ENCODE measurements at places on chromosomes 6 and 20. TPM values are rescaled to one million over a fixed set of nuclear protein-coding genes. Genes with fewer than 3 reads are reported as not detected.

DNA sequence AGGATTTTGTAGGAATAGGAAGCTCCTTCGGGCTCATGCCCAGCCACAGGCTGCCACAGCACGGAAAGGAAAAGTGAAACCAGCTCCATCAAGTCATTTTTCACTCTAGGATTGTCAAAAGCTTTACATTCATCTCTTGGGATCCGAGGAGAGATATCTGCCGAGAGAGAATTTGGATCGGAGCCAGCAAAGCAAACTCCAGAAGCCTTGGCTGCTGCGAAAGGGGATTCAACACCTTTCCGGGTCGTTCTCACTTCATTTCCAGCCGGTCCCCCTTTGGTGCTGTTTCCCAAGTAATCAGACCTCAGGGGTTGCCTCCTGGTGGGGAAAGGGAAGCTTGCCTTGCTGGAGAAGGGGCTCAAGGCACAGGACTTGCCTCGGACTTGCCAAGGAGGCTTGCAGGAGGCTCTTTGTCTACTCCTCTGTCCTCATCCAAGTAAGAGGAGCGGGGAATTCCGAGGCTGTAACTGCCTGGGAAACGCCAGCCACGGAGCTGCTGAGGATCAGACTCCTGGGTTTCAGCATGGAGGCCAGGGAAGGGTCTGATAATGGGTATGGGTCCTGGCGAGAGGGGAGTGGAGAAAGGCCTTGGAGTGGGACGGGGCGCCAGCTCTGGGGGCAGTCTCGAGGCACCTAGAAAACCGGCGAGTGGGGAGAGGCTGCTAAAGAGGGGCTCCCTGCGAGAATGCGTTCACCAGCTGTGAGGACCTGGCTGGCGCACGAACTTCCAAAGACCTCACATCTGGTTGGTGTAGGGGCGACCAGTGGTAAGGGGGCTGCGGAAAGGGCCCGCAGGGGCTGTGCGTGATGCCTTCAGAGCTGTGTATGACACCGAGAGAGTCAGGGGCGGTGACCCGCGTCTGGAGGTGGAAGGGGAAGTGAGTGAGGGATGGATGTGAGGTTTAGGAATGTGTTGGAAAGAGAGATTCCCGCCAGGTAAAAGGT is 702 bp downstream of the ETV7 start:
- peak; percentile 19 for DNase-seq

- DNase-seq, result no peak
Observed at GRCh38 chr6:150167479-150167873, 24.6 kb downstream of the PPP1R14C start.

ALDH5A1 gene
- 4.8 TPM for total RNA-seq

GRCh38 chr6:23704479-23705052 is 421.4 kb upstream of the NRSN1 start:
- no peak for DNase-seq

GRCh38 chr6:95636552-95637431 is 59.5 kb downstream of the MANEA start:
- DNase-seq, result no peak

- no peak for DNase-seq
Observed at GRCh38 chr6:15770347-15771143, 107.7 kb upstream of the DTNBP1 start.

DNA sequence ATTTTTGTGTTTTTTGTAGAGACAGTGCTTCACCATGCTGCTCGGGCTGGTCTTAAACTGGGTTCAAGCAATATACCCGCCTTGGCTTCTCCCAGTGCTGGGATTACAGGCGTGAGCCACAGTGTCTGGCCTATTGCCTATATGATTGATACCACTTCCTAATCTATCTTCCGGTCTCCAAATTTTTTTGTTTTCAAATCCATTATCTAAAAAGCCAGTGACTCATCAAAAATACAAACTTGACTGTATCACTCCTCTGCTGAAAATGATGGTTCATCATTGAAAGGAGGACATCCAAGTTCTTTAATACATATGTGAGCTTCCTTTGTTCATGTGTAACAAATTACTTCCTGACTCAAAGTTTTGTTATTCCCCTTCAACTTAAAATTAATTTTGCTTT is 35.5 kb downstream of the FAM8A1 start:
- DNase-seq, result no peak

DNA sequence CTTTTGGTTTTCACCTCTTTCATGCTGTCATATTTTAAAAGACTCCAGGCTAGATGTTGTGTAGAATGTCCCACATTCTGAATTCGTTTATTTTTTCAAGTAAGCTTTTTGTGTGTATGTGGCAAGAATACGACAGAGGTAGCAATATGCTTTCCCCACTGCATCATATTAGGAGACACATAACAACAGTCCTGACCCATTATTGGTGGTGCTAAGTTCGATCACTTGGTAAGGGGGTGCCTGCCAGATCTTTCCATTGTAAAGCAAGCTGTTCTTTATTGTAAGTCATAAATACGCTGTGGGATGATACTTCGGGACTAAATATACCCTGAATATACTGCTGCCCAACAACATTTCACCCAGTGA is 588 bp upstream of the NCOA3 start:
- no peak for DNase-seq

IRAK1BP1 gene
- total RNA-seq, result 2.1 TPM

GRCh38 chr6:169146521-169146920 is 107.1 kb downstream of the THBS2 start:
- no peak for DNase-seq

- peak; percentile 68 for DNase-seq
Observed at GRCh38 chr6:134640975-134641429, 308.9 kb downstream of the ALDH8A1 start.

DNA sequence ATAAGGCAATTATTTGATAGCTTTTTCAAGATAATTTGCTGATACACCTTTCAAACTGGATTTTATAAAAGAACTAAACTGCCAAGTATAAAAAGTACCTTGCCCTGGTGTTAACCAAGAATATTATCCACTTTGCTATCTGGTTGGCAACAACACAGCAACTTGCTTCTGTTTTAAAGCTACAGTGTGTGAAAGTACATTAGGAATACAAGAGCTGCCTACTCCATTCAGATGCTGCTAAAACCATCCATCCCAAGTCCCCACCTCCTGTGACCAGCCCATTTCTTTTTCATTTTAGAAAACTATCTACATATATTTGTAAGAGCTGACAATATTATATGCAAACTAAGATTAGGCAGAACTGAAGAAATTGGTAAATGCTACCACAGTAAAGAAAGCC is 12.8 kb downstream of the CLDN20 start:
- DNase-seq, result no peak

- DNase-seq, result no peak
Observed at GRCh38 chr6:155530219-155530834, 74.7 kb upstream of the NOX3 start.

GRCh38 chr6:35317483-35318195 is 20.0 kb downstream of the DEF6 start:
- no peak for DNase-seq

DNA sequence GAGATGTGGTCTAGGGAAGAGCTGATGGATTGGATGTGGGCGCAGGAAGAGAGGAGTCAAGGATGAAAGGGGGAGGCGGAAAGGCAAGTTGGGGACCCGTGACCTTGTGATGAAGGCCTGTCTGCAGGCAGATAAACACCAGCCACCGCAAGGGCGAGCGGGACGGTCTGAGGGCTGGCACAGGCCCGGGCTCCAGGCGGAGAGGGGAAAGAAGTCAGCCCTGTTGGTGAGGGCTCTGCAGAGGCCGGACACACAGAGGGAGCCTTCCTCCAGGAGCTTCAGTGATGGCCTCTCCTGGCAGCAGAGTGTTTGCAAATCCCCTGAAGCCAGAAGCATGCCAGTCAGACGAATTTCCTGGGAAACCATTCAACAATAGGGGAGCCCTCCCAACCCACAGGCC is 112.2 kb downstream of the ZDHHC14 start:
- no peak for DNase-seq

DNA sequence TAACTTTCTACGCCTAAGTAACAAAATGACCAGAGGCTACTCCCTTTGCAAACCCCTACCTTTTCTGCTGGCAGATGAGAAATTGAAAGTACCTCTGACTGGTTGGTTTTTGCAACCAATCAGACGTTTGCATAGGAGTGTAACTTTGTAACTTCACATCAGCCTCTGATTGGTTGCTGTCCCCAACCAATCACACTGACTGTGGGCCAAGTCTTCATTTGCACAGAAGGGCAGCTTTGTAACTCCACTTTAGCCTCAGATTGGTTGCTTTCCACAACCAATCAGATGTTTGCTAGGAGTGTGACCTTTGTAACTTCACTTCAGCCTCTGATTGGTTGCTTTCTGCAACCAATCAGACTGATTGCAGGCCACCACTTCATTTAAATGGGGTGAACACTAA is 89.1 kb downstream of the ME1 start:
- no peak for DNase-seq

DNA sequence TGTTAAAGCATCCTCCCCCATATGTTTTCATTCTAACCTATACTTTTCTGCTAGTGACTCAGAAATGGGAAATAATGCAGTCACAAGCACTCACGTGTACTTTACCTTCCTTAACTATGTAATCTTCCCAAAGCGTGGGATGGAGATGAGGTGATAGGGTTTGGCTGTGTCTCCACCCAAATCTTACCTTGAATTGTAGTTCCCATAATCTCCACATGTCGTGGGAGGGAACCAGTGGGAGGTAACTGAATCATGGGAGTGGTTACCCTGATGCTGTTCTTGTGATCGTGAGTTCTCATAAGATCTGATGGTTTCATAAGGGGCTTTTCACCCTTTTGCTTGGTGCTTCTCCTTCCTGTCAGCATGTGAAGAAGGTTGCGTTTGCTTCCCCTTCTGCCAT is 35.4 kb downstream of the AGPAT4 start:
- no peak for DNase-seq

OLIG3 gene
- not detected for total RNA-seq

PERP gene
- 2.1 TPM for total RNA-seq
